IPS-NIHi11 (cell line): ENCODE measurements at places on chromosomes 16 and 17.

DNA sequence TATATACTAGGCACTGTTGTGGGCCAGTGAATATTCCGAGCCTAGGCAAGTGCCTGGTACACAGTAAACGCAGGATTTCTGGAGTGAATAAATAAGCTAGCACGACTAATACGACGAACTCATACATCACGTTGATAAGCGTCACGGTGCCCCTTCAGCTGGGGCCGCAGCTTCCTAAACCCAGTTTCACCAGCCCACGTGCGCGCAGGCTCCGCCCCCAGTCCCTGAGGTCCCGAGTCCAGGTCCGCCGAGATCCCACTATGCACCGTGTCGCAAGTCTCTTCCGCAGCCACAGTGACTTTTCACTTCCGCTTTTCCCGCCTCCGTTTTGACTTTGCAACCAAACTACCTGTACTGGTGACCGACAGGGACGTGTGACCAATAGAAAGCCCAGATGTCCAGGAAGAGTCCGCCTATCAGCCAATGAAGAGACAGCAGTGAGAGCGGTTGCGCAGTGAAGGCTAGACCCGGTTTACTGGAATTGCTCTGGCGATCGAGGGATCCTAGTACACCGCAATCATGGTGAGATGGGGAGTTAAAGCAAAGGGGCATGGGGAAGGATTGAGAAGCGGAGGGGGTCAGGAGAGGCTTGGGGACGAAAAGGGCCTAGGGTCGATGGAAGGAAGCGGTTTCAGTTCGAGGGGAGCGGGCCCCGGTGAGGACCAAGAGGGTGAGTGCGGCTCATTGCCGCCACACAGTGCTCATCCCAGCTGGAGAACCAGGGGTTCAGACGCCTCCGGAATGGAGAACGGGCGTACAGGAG is at the start of gene PSMB3:
Gene PSMB3, plus strand, starts transcription at position 434 of the 763 bp plus-strand sequence. Its CDS starts 86 bp downstream, at position 520.
- peak; percentile 96 for DNase-seq

DNA sequence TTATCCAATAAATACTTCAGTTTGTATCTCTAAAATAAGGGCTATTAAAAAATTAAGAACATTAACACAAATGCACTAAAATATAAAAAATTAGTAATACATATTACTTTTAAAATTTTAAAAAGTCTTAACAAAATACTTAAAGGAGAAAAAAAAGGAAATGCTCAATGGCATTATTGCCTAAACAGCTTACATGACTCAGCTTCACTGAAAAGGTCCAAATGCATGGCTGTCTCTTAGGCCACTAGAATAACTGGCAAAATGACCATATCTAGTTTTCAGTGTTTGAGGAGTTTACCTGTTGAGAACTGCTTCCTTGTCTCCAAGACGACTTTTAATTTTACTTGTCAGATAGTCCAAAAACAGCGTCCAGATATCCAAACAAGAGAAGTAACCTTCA is 66.0 kb downstream of the XPO6 start:
- no peak for DNase-seq

DNA sequence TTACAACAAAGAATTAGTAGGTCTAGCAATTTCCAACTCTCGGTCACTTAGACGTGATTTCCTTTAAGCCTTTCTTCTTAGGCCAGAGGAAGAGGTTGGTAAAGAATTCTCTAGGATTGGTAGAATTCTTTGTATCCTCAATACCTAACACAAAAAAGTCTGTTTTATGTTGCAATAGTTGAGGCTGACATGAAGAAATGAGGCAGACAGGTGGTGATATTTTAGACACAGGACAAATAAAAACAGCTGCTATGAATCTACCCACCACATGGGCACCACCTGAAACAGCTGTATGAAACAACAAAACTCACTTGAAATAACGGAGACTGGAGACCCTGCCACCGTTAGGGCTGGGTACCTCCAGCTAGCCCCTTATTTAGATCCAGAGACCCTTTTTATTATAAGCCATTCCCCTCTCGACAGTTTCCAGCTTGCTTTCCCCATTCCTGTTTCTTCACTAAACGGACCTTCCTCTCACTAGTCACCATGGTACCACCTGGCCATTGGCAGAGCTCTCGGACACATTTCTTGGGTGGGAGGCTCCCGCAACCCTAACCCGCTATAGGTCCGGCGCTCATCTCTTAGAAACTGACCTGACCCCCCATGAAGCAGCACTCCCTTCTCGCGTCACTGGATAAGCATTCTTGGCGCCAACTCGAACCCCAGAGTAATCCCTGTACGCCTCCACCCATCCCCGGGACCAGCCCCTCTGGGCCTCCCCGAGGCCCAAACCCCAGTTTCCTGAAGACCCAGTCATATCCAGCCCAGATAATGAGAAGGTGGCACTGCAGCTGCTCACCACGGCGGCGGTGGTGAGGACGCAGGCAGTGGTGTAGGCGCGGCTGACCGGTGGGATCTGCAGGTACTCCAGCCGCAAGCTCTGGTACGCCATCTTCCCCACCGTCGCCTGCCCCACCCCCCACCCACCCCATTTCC is at the start of gene DERL2:
Gene DERL2, minus strand, starts transcription at position 909 of the 936 bp plus-strand sequence. Its CDS starts 17 bp downstream, at position 892.
- peak; percentile 62 for DNase-seq

DNA sequence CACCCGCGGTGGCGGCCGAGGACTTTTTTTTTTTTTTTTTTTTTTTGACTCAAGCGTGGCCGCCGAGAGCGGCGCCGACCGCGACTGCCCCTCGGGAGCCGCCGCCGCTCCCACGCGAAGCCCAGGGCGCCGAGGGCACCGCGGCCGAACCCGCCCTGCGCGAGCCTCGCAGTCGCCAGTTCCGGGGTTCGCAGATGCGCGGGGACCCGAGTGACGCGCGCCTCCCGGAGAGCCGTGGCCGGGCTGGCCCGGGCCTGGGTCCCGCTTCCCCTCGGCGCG is 1.1 kb downstream of the METRNL start:
- no peak for DNase-seq

GRCh38 chr17:73468221-73468620 is 156.4 kb upstream of the CDC42EP4 start:
- DNase-seq = no peak

- DNase-seq = no peak
Observed at GRCh38 chr17:20948984-20949777, 93.6 kb downstream of the USP22 start.

DNA sequence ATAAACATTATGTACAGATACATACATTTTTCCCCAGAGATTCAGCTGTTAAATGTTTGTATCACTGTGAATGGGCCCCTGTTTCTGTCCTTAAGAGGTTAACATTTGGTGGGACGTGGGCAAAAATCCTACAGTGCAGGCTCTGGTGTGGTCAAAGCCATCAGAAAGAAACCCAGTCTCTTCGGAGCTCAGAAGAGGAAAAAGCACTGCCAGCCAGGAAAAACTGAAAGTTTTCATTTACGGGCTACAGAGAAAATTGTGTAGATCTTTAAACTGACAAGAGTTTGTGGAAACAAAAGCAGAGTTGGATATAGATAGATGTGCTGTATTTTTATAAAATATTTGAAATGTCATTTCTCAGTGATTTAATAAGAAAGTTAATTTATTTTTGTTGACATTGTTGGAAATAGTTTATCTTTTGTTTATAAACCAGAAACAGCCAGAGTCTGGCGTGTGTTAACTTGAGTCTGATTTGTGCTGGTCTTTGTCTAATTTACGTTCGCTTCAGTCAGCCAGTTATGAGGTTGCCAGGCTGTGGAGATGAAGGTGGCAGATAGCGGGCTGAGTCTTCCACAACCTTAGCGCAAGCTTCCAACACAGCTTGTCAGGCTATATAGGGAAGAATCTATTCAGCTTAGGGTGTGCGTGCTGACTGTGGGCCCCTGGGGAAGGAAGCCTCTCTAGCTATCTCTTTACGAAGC is 9.5 kb upstream of the TEKT3 start:
- DNase-seq = no peak

- no peak for DNase-seq
Observed at GRCh38 chr17:32862940-32863339, 14.0 kb downstream of the MYO1D start.
